ENCODE measurements at places on chromosomes 12 and 14. TPM values are rescaled to one million over a fixed set of nuclear protein-coding genes. Genes with fewer than 3 reads are reported as not detected.

Gene LRRC10
- not detected for total RNA-seq

Gene FAM90A1
- total RNA-seq = 0.41 TPM

Gene PRB2
- not detected for total RNA-seq

Gene SYNE3
- total RNA-seq = 37.3 TPM

Gene FLRT2
- not detected for total RNA-seq

Gene CCDC177
- not detected for total RNA-seq

GRCh38 chr14:23359722-23360447, 5.1 kb downstream of the EFS start:
- peaks cover 16% of the 10 kb centered on the region for H3K27me3 ChIP-seq
- no peak overlapping the region for H3K27ac ChIP-seq
- no peak overlapping the region for H3K4me3 ChIP-seq
- no peak for DNase-seq

DNA sequence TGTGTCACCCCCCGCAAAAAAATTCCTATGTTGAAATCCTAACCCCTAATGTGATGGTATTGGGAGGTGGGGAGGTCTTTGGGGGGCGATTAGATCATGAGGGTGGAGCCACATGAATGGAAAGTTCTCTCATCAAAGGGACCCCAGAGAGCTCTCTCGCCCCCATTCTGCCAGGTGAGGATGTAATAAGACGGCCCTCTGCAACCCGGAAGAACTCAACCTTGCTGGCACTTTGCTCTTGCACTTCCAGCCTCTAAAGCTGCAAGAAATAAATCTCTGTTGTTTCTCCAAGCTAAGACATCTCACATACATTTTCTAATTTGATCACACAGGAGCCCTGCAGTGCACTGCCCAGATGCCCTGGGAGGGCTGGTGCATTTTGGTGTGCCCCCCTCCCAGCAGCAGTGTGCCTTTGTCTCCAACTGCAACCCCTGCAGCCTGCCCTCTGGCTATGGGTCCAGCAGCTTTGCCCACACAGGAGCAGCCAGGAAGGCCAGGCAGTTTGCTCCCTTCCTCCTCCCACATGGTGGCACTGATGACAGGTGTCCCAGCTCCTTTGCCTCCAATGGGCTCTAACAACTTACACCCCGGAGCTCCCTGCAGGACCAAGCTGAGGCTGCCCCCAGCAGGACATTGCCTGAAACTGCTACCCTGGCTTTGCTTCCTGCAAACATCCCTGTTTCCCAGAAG, 59.3 kb downstream of the C14orf132 start:
- H3K27me3 ChIP-seq = no peaks in the 10 kb centered on the region
- no peak overlapping the region for H3K27ac ChIP-seq
- H3K4me3 ChIP-seq = no peak overlapping the region
- no peaks in the 10 kb centered on the region for H3K4me1 ChIP-seq
- peak; percentile 33 for DNase-seq
- no peaks in the 10 kb centered on the region for H3K36me3 ChIP-seq

DNA sequence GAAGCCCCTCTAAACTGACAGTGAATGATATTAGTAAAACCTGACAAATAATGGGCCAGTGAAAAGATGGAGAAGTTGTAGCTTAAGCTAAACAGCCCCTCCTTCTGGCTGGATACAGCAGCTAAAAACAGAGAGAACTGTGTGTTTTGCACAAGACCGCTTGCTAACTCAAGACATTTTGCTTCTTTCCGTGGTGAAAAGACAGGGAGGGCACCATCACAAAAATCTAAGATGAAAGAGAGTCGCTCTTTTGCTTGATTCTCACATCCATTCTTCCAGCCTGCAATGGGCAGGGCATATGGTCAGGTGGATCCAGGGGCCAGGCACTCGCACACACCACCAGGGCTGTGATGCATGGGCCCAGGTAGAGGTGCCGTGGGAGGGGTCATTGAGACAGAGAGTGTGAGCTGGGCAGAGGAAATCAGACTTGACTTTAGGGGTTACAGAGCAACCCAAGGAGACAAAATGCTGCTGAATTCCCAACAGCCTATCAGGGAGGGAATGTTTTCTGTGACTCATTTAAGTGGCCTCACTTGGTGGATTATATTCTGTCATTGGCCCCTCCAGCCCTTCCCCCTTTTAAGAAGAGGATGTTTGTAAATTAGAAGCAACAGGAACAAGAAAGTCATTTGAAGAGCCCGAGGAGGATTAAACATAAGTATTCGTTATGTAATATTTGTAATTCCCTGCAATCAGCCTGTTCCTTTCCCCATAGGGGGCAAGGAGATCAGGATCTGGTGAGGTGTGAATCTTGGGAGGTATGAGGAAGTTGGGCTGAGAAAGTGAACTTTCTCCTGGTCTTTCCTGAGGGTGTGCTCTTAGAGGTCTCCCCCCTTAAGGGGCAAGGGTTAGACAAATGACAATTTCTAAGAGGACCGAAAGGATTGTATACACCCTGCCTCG, 12.3 kb downstream of the EMP1 start:
- peaks cover 6% of the 10 kb centered on the region for H3K36me3 ChIP-seq
- H3K4me3 ChIP-seq = no peak overlapping the region
- H3K27me3 ChIP-seq = no peaks in the 10 kb centered on the region
- DNase-seq = no peak

DNA sequence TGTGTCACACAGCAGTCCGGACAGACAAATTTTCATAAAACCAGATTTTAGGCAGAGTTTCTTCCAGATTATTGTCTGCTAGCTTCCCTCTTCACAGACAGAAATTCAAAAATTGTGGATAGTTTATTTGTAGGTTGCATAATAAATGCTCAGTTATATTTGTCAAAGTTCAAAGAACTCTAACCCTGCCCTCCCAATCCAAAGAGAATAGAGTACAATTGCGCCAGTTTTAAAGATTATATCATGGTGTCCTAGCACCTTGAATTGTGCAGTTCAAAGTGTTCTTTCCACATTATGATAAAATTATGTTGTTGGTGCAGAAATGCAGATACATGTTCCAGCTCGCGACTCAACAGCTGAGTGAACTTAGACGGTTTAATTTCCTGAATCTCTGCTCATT, 263.1 kb downstream of the PRKD1 start:
- no peaks in the 10 kb centered on the region for H3K36me3 ChIP-seq
- no peak for DNase-seq
- no peaks in the 10 kb centered on the region for H3K27me3 ChIP-seq
- H3K4me3 ChIP-seq = no peak overlapping the region
- H3K27ac ChIP-seq = no peak overlapping the region

DNA sequence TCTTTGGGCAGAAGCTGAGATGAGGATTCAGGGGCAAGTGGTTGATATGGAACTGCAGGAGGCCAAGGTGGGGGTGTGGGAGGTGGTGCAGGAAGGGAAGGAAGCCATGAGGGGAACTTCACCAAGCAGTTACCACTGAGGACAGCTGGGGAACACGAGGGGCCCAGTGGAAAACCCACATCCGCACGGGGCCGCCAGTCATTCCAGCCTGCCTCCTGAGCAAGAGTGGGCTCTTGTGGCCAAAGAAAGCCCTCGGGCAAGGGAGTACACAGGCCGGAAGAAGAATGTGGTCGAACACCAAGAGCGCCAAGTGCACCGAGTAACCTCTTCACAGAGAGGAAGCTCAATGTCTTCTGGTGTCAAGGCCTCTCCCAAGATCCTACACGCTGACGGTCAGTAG, 252.2 kb upstream of the FOXN3 start:
- no peak overlapping the region for H3K4me3 ChIP-seq
- peaks cover 26% of the 10 kb centered on the region for H3K4me1 ChIP-seq
- H3K36me3 ChIP-seq = peaks cover 1% of the 10 kb centered on the region
- peak; percentile 35 for DNase-seq

DNA sequence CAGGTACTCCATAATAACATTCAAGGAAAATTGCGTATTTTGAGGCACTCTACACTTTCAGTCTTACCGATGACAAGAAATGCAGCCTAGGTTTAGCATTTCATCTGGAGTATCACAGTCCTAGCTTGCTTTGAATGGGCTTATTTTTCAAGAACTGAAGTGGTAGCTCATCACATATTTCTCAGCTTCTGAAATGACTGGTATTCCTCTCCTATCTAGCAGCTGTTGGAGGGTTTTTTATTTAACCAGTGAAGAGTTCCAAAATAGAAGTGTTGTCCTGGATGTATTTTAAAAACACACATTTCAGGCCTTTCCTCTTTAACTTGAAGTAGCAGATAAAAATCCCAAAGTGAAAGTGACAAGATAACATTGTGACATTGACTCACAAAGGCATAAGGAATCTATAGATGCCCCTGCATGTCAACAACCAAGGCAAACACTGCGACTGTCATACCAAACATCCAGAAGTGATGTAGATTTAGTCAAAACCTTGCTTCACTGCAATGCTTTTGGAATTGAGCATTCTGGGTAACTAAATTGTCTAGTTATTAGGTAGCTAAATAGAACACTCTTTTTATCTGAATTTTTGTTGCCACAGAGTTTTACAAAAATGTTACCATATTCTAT, 182.2 kb upstream of the FBXO33 start:
- H3K27ac ChIP-seq = no peak overlapping the region
- no peak overlapping the region for H3K4me3 ChIP-seq
- no peaks in the 10 kb centered on the region for H3K36me3 ChIP-seq
- no peaks in the 10 kb centered on the region for H3K27me3 ChIP-seq
- no peaks in the 10 kb centered on the region for H3K4me1 ChIP-seq
- no peak for DNase-seq

GRCh38 chr12:65535946-65536345, 257.5 kb downstream of the MSRB3 start:
- no peaks in the 10 kb centered on the region for H3K4me1 ChIP-seq
- H3K27me3 ChIP-seq = no peaks in the 10 kb centered on the region
- peaks cover 1% of the 10 kb centered on the region for H3K36me3 ChIP-seq
- no peak for DNase-seq

DNA sequence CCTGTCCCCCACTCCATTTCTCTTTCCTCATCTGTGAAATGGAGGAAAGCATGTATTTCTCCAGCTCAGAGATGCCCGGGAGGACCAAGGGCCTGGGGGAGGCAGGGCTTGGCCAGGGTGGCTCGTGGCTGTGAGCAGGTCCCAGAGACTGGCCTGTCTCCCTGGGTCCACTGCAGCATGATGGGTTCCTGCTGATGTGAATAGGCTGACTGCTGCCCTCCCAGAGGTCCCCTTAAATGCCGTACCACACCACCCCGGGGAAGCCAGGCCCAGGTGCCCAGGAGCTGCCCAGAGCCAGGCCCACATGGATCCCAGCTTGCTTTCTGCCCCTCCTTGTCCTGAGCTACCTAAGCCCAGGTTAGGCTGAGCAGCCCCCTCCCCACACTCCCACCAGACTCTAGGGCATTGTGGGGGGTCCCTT, 158.2 kb upstream of the C14orf180 start:
- H3K27me3 ChIP-seq = no peaks in the 10 kb centered on the region
- H3K4me3 ChIP-seq = no peak overlapping the region
- H3K4me1 ChIP-seq = no peaks in the 10 kb centered on the region
- H3K27ac ChIP-seq = no peak overlapping the region

GRCh38 chr12:3809357-3810015, 56.6 kb upstream of the CRACR2A start:
- no peak for DNase-seq
- peaks cover 16% of the 10 kb centered on the region for H3K4me1 ChIP-seq
- no peak overlapping the region for H3K4me3 ChIP-seq

DNA sequence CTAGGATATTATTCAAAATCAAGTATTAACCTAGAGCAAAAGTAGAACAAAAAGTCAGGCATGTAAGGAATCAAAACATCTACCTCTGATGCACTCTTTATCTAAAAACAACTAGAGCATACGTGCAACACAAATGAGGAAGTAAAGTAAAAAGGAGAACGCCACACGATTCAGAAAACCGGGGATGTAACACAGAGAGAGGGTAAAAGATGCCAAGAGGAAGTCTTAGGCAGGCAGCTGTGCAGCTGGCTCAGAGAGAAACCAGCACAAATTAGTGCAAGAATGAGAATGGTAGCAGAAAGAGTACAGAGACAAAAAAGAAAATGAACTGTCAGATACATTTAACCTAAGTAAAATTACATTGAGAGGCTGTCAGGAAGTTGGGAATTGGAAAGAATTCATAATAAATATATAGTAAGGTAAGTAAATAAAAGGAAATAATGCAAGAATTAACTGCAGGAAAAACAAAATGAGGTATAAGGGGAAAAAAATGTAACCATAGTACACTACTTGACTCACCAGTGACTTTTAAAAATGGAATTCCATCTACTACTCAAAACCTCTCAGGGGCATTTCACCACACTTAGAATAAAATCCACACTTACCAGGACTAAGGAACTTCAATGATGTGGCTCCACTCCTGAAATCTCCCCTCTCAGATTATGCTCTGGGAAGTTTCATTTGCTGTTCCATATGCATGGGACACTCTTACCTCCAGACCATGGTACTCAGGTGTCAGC, 17.1 kb downstream of the BCAT1 start:
- H3K4me3 ChIP-seq = no peak overlapping the region
- peaks cover 28% of the 10 kb centered on the region for H3K27me3 ChIP-seq
- H3K4me1 ChIP-seq = peaks cover 2% of the 10 kb centered on the region
- no peak overlapping the region for H3K27ac ChIP-seq

GRCh38 chr12:13116259-13116658, 12.8 kb upstream of the GSG1 start:
- peaks cover 10% of the 10 kb centered on the region for H3K27me3 ChIP-seq
- no peak for DNase-seq
- H3K4me3 ChIP-seq = no peak overlapping the region
- no peaks in the 10 kb centered on the region for H3K36me3 ChIP-seq

GRCh38 chr14:92582706-92583452, 69.3 kb downstream of the RIN3 start:
- H3K36me3 ChIP-seq = no peaks in the 10 kb centered on the region
- H3K4me1 ChIP-seq = peaks cover 60% of the 10 kb centered on the region
- H3K27ac ChIP-seq = no peak overlapping the region

GRCh38 chr14:71395151-71395604, 487.9 kb downstream of the PCNX1 start:
- peaks cover 1% of the 10 kb centered on the region for H3K36me3 ChIP-seq
- H3K27ac ChIP-seq = no peak overlapping the region
- peak; percentile 38 for DNase-seq
- no peaks in the 10 kb centered on the region for H3K27me3 ChIP-seq
- peaks cover 36% of the 10 kb centered on the region for H3K4me1 ChIP-seq

DNA sequence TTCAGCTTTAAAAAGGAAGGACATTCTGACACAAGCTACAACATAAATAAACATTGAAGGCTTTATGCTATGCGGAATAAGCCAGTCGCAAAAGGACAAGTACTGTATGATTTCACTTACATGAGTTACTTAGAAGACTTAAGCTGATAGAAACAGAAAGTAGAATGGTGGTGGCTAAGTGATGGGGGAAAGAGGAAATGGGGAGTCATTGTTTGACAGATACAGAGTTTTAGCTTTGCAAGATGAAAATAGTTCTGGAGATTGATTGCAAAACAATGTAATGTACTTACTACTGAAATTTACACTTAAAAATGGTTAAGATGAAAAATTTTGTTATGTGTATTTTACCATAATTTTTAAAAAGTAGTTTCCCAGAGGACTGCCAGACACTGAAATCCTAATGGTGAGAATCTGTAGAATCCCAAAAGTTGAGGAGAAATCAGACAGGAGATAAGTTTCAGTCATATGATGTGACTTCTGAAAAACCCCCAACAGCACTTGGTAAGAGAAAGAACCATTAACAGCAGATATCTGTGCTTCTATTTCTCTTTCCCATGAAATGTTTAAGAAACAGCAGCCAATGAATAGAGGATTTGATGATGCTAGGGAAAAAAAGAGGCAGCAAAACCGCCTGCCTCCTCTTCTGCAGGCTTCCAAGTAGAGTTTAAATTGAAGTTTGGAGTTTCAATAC, 16.6 kb upstream of the CLEC2A start:
- H3K27me3 ChIP-seq = no peaks in the 10 kb centered on the region
- H3K36me3 ChIP-seq = no peaks in the 10 kb centered on the region
- DNase-seq = no peak
- H3K27ac ChIP-seq = no peak overlapping the region
- no peak overlapping the region for H3K4me3 ChIP-seq

GRCh38 chr14:65555358-65555757, 142.8 kb downstream of the FUT8 start:
- peaks cover 20% of the 10 kb centered on the region for H3K4me1 ChIP-seq
- H3K36me3 ChIP-seq = no peaks in the 10 kb centered on the region
- H3K27me3 ChIP-seq = no peaks in the 10 kb centered on the region

All from activated CD4-positive, alpha-beta memory T cell treated with anti-CD3 and anti-CD28 coated beads for 36 hours (primary cell).